Astrocyte (in vitro differentiated cells and primary cell): ENCODE measurements at places on chromosomes 5 and 9. TPM values are rescaled to one million over a fixed set of nuclear protein-coding genes. Genes with fewer than 3 reads are reported as not detected.

GRCh38 chr5:138472353-138472752 lies 7.1 kb downstream of the EGR1 start:
- no peak overlapping the region for H3K27ac ChIP-seq
- DNase-seq, result no peak
- H3K27me3 ChIP-seq, result no peaks in the 10 kb centered on the region

LRRC19 gene
- not detected in 2 replicates for total RNA-seq

- H3K36me3 ChIP-seq, result no peaks in the 10 kb centered on the region
- H3K4me1 ChIP-seq, result no peaks in the 10 kb centered on the region
- DNase-seq, result peak; percentile 41
- H3K27ac ChIP-seq, result no peak overlapping the region
Observed at GRCh38 chr5:115309751-115310370, 13.4 kb upstream of the CCDC112 start.

DNA sequence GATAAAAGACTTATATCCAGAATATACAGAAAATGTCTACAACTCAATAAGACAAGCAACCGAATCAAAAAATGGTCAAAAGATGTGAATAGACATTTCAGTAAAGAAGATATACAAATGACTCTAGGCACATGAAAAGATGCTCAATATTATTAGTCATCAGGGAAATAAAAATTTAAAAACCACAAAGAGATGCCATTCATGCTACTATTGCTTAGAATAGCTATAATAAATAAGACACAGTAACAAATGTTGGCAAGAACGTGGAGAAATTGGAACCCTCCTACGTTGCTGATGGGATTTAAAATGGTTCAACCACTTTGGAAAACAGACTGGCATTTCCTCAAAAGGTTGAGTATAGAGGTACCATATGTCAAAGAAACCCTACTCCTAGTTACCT lies 39.8 kb downstream of the POLK start:
- no peak overlapping the region for H3K27ac ChIP-seq
- peak; percentile 70 for DNase-seq

DNA sequence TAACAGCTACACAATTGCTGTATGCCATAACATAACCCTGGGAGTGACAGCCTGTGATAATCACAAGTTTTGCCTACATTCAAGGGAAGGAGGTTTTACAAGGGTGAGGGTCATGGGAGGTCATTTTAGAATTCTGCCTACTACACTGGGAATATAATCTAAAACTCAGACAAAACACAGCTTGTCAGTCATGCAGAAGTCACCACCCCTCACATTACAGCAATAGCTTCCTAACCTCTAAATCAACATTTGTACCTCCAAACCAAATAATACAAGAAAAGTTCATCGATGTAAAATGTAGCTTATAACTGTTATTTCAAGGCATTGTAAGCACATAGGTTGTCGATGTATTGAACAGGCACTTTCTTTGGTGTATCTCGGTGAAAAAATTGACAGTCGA lies 139.0 kb downstream of the FAM114A2 start:
- H3K36me3 ChIP-seq, result no peaks in the 10 kb centered on the region
- no peaks in the 10 kb centered on the region for H3K27me3 ChIP-seq
- no peak overlapping the region for H3K4me3 ChIP-seq
- H3K4me1 ChIP-seq, result peaks cover 20% of the 10 kb centered on the region
- H3K27ac ChIP-seq, result no peak overlapping the region

DNA sequence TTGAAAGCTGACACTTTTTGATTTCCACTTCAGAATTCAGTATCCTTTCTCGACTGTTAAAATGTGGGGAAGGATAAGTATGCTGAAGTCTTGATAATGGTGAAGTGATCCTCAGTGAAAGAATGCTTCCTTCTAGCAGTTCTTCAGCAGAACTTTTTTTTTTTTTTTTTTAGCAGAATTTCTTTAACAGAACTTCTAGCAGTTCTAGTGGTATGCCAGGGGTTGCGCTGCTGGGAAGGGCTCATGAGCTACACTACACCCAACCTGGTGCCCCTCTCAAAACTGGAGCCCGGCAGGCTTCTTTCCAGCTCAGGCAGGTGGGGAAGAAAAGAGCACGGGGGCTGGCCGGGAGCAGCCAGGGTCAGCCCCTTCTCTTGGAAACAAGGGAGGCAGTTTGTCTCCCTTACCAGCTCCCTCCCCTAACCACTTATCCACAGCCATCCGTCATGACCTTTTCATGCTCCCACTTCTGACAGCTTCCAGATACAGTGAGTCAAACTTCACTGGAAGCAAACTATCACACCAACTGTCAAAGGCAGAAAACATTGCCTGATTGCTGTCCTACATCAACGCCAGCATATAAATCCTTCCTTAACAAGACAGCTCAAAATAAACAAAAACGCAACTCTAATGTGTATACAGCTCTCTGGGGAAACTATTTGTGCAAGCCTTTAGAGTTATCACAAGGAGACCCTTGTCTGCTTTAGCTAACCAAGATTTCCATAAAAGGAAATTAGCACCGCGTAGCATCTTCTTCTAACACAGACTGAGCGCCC lies 211.5 kb downstream of the GAPVD1 start:
- no peaks in the 10 kb centered on the region for H3K27me3 ChIP-seq
- H3K27ac ChIP-seq, result peak overlapping the region; percentile 24
- H3K4me1 ChIP-seq, result peaks cover 20% of the 10 kb centered on the region
- H3K4me3 ChIP-seq, result no peak overlapping the region
- DNase-seq, result peak; percentile 88

- peak overlapping the region; percentile 16 for H3K27ac ChIP-seq
- peak overlapping the region; percentile 78 for H3K4me3 ChIP-seq
- DNase-seq, result no peak
- H3K4me1 ChIP-seq, result peaks cover 27% of the 10 kb centered on the region
- H3K27me3 ChIP-seq, result no peaks in the 10 kb centered on the region
Observed at GRCh38 chr9:127448112-127448805, 2.9 kb downstream of the RPL12 start.

WDR31 gene
- total RNA-seq, result 1.6 and 2.1 TPM in 2 replicates

TRPM6 gene
- total RNA-seq, result 0.27 and 0.29 TPM in 2 replicates

GRCh38 chr5:132478366-132478871 lies 12.2 kb downstream of the IRF1 start:
- H3K4me1 ChIP-seq, result no peaks in the 10 kb centered on the region
- no peaks in the 10 kb centered on the region for H3K27me3 ChIP-seq
- H3K4me3 ChIP-seq, result no peak overlapping the region
- H3K27ac ChIP-seq, result no peak overlapping the region

GMCL2 gene
- total RNA-seq, result not detected in 2 replicates

- peak overlapping the region; percentile 61 for H3K27ac ChIP-seq
- peak; percentile 47 for DNase-seq
- H3K4me3 ChIP-seq, result no peak overlapping the region
- no peaks in the 10 kb centered on the region for H3K36me3 ChIP-seq
- H3K27me3 ChIP-seq, result no peaks in the 10 kb centered on the region
Observed at GRCh38 chr5:21680641-21681040, 1172.5 kb downstream of the CDH12 start.

INSL6 gene
- not detected in 2 replicates for total RNA-seq

DNA sequence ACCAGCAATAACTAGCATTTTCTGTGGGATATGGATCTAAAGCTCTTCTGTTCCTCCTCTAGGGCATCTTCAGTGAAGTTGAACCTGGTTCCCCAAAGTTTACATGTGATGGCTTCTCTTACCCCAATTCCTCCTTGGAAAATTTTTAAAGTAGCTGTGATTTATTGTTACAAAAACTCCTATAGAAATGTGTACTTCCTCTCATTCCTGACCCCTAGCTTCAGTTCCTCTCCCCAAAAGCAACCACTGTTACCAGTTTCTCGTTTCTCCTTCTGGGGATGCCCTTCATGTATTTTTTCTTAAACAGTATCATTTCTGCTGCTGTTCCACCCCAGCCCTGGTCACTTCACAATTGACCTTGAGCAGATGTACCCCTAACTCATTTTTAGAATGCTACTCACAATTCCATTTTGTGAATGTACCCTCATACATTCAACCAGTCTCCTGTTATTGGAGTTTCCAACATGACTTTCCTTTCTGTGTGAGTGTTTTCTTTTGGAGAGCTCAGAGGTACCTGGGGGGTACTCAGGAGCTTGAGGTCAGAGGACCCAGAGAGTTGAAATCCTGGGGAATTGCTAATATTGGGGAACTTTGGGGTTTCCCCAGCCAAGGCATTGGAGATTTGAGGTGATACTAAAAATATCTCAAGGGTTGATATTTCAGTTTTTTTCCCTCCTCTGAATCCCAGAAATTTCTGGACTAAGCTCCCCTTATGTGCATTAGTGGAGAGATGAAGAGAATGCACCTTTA lies 18.6 kb upstream of the GLRX start:
- H3K27me3 ChIP-seq, result no peaks in the 10 kb centered on the region
- no peak overlapping the region for H3K27ac ChIP-seq
- no peak for DNase-seq
- no peaks in the 10 kb centered on the region for H3K36me3 ChIP-seq

PCDHGA2 gene
- 0.14 and 0.17 TPM in 2 replicates for total RNA-seq

DNA sequence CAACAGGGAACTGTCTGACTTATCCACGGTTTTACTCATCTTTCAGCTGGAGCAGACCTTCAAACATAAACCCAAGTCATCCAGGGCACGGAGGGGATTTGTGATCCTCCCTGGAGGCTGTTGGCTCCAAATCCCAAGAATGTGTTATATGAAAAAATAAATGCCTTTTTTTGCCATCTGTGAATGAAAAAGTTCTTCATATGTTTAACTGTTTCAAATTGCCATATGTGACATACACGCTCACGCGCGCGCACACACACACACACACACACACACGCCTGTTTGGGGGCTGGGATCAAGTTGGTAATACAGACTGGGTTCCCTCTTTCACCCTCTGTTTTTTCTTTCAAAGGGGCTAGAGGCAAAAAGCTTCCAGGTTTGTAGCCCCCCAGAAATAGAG lies 164.4 kb upstream of the EFNA5 start:
- DNase-seq, result no peak
- no peak overlapping the region for H3K4me3 ChIP-seq
- H3K27ac ChIP-seq, result no peak overlapping the region
- no peaks in the 10 kb centered on the region for H3K27me3 ChIP-seq

DNA sequence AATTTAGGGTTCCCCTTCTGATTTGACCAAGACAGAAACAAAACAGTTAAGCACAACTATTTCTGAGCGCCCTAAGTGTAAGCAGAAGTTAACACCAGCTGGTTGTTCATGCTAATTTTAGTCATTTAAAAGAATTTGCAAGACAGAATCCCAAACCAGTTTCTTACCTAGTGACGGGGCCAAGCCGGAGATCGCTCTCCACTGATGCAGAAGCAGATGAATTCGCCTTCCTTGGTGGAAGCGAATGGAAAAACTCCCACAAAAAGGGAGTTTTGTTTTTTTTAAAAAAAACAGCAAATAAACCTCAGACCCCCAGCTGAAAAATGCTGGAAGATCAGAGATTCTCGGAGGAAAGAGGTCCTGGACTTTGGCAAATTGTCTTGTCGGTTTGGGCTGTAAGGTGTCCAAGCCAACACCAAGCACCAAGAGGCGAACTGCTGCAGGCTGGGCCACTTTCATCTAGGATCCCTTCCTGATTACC lies 47.4 kb upstream of the GLDC start:
- DNase-seq, result no peak
- no peak overlapping the region for H3K27ac ChIP-seq
- no peaks in the 10 kb centered on the region for H3K4me1 ChIP-seq
- H3K4me3 ChIP-seq, result no peak overlapping the region
- no peaks in the 10 kb centered on the region for H3K36me3 ChIP-seq

DNA sequence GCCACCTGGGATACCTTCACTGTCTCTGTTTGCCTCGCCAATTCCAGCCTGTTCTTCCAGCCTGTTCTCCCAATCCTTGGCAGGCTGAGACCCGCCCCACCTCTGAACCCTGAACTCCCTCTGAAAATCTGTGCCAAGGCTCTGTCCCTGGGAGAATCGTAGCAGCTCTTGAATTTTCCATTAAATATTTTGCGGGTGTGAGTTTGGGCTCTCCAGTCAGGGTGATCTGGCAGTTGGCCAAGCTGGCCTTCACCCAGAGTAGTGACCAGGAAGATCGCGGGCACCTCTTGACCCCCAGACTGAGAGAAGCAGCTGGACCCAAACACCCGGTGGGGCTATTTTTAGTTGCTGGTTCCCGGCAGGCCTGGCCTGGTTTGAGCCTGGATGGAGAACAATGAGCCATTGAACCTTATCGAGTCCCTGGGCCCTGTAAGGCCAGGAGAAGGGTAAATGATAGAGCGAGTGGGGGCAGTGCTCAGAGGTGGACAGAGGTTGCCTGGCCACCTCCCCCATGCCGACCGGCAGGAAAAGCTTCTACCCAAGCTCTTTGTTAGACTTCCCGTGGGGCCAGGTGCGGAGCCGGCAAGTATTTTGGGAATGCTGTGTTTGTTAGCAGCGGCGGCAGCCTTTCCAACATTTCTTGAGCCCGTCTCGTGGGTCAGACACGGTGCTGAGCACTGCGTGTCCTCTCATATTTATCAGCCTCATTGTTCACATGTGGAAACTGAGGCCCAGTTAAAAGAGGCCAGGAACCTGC lies 146.2 kb downstream of the RGS3 start:
- H3K27ac ChIP-seq, result no peak overlapping the region
- no peak for DNase-seq
- peaks cover 12% of the 10 kb centered on the region for H3K4me1 ChIP-seq
- H3K36me3 ChIP-seq, result no peaks in the 10 kb centered on the region
- no peaks in the 10 kb centered on the region for H3K27me3 ChIP-seq

- peaks cover 5% of the 10 kb centered on the region for H3K4me1 ChIP-seq
- no peaks in the 10 kb centered on the region for H3K27me3 ChIP-seq
- peak; percentile 93 for DNase-seq
- H3K4me3 ChIP-seq, result no peak overlapping the region
- H3K27ac ChIP-seq, result peak overlapping the region; percentile 53
Observed at GRCh38 chr5:90037646-90038045, 371.9 kb downstream of the CETN3 start.

DNA sequence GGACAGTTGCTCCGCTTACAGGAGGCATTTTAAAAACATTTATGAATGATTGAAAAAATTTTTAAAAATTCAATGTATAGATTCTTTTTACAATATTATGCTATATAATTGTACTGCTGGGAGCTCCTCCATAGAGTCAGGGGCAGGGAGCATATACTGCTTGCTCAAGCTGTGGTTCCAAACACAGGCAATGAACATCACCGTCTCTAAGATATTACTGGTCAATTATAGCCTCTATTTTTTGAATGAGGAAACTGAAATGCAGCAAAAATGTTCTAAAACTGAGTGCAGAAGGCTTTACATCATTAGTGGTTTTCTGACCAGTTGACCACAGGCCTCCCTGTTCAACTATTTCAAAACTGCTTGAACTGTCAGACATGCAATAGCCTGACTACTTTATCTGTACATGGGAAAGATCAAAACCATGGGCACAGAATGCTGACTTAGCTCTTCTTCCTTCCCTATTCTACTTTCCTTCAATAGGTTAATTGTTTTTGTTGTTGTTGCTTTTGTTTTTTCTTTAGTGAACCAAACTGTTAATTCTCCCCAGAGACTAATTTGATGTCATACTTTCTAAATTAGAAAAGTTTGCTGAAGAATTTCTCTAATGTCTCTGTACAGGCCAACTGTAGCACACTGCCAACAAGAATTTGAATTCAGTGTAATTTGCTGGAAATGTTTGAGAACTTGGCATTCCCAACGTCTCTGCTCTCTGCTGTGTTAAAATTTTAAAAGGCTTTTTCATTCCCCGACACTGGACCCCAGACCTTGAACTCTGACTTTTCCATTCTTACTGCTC lies 107.6 kb upstream of the MPDZ start:
- H3K4me3 ChIP-seq, result no peak overlapping the region
- DNase-seq, result peak; percentile 97
- H3K4me1 ChIP-seq, result no peaks in the 10 kb centered on the region
- H3K36me3 ChIP-seq, result no peaks in the 10 kb centered on the region

CNTLN gene
- total RNA-seq, result 4.4 and 5.5 TPM in 2 replicates

- H3K4me3 ChIP-seq, result no peak overlapping the region
- peaks cover 7% of the 10 kb centered on the region for H3K27me3 ChIP-seq
- H3K27ac ChIP-seq, result no peak overlapping the region
- DNase-seq, result no peak
- H3K4me1 ChIP-seq, result peaks cover 7% of the 10 kb centered on the region
Observed at GRCh38 chr9:89465726-89466308, 32.1 kb downstream of the SEMA4D start.

- no peaks in the 10 kb centered on the region for H3K36me3 ChIP-seq
- no peak for DNase-seq
- H3K27me3 ChIP-seq, result no peaks in the 10 kb centered on the region
- H3K4me1 ChIP-seq, result no peaks in the 10 kb centered on the region
Observed at GRCh38 chr9:112997236-112997941, 14.6 kb downstream of the ZNF883 start.
